ENCODE measurements at places on chromosomes 5 and 9.

DNA sequence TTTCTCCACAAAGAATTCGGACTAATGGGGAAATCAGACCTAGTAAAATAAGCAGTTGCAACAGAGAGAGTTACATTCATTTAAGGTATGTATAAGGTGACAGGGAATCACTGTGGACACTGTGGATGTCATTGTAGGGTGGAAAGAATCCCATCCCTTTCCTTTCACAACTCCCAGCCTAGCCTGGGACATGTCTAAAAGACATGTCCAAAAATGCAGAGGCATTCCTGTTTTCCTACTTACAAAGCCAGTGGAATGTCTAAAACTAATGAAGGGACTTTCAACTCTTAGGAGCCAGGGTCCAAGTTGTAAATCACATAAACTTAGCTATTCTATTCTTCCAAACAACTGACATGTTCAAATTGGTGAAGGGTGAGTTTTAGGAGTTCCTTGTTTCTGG, 511.0 kb downstream of the PRELID2 start:
- no peak for DNase-seq

GRCh38 chr9:4982721-4983482, 2.2 kb upstream of the JAK2 start:
- no peak for DNase-seq

- DNase-seq: peak; percentile 77
Observed at GRCh38 chr9:124941679-124942561, 1.0 kb upstream of the GOLGA1 start.

GRCh38 chr5:149795360-149795759, 65.2 kb downstream of the PPARGC1B start:
- DNase-seq: no peak

- DNase-seq: no peak
Observed at GRCh38 chr5:77129391-77129990, 42.4 kb upstream of the ZBED3 start.

GRCh38 chr9:1231998-1232919, 182.1 kb downstream of the DMRT2 start:
- no peak for DNase-seq

DNA sequence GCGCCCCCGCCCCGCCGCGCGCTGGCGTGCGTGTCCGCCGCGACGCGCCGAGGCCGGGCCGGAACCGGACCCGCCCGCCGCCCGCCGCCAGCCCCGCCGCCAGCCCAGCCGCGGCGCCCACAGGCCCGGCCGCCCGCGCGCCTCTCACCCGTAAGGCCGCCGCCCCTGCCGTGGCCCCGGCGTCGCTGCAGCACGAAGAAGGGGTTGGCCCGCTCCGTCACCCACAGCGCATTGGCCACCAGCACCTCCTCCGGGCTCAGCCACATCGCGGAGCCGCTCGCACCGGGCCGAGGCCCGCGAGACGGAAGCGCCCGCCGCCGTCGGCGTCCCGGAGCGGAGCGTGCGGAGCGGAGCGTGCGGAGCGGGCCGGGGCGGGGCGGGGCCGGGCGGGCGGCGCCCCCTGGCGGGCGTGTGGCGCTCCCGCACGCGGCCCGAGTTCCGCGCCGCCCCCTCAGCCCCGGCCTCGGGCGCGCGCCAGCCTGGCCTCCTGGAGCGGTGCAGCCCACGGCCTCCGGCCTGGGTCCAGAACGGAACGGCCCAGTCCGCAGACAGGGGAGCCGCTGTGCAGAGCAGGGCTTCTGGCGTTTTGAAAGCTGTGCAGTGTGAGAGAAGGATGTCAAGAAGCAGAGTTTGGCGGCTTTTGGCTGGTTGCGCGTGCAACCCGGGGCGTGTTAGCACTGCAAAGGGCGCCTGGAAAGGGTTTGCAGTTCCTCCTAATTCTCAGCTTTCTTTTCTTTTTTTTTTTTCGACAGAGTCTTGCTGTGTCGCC, at the start of gene TBC1D9B:
Gene TBC1D9B (minus strand): TSS at position 342 of the 769 bp plus-strand sequence. CDS start 76 bp downstream, at position 266.
- DNase-seq: peak; percentile 58

DNA sequence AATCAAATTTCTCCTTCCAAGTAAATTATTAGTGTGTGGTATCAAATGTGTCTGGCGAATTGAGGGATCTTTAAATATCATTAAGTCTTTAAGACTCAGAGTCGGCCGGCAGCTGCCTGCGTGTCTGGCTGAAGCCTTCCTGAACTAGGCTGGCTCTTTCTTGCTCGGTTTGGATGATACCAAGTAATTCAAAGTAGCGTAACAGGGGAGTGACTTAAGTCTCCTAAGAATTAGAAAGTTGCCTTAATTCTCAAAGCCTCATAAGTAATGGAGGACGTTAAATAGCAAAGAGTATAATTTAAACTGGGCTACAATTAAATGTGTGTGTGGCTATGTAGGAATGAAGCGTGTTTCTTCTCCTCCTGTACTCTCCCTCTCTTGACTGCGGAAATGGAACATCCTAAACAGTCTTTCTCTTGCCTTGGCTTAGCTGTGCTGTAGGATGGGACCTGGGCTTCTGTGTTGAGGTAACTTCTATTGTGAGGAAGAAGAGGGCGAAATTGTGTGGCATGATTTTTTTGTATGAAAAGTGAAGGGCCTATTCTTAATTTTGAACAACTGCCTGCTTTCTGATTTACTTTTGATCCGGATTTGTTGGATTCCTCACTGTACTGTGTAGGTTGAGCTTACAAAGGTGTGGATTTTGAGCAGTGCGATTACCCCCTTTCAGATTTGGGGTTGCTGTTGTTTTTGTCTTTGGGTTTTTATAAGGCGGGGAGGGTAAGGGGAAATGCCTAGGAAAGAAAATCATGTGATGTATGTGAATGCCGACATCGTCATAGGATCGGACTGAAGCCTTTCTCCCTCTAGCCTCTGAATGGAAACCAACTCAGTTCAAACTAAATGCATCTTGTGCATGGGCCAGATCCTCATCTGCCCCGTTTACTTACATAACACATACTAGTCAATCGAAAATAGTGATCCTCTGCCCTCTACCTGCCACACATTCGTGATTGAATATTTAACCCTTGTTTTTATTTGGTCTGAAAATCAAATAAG, 29.9 kb downstream of the CPEB4 start:
- peak; percentile 71 for DNase-seq

GRCh38 chr5:54021431-54022164, 288.8 kb downstream of the ARL15 start:
- DNase-seq: peak; percentile 49

DNA sequence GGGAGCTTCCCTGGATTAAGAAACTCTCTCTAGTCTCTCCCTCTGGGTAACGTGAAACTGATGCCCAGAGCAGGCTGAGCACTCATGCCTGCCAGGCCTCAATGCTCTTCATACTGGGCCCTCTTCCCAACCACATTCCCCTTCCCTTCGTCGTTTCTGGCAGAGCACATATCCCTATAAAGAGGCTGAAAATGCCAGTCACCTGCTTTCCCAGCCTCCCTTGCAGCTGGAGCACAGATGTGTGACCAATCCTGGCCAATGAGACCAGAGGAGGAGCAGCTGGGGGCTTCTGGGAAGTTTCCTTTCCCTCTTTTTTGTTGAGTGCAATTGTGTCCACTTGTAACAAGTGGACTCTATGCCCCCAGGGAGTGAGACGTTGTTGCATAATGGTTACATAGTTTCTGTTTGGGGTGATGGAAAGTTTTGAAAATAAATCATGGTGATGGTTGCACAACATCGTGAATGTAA, 30.2 kb upstream of the SMIM23 start:
- DNase-seq: no peak

DNA sequence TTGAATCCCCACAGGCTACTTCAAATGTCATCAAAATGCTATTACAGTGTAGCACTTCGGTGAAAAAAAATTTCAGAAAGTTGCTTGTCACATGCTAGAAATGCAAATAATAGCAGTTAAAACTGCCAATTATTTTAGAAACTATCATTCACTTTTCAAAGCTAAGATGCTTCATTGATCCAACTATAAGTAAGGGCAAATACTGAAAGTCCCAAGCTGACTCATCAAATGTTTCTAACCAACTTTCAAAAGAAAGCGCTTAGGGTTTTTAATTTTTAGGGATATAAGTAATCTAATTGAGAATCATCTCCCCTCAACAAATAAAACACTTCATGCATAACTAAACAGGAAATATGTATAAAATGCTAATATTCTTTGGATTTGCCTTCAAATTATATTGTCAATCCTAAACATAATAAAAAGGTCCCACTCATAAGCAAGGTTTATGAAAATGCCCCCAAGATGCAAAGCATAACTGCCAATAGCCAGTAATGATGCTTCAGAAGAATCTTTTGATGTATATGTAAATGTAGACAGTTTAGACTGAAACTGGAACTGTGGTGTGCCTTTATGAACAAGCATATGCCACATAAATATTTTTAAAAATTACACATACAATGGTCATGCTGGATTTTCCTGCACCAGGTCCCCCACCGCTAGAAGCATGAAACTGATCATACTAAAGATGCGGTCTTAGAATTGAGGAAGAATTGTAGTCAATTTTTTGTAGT, 12.2 kb downstream of the ACTL7A start:
- DNase-seq: no peak

- DNase-seq: no peak
Observed at GRCh38 chr5:22560147-22560546, 293.0 kb downstream of the CDH12 start.

GRCh38 chr9:98908897-98909634, 34.6 kb upstream of the COL15A1 start:
- no peak for DNase-seq

DNA sequence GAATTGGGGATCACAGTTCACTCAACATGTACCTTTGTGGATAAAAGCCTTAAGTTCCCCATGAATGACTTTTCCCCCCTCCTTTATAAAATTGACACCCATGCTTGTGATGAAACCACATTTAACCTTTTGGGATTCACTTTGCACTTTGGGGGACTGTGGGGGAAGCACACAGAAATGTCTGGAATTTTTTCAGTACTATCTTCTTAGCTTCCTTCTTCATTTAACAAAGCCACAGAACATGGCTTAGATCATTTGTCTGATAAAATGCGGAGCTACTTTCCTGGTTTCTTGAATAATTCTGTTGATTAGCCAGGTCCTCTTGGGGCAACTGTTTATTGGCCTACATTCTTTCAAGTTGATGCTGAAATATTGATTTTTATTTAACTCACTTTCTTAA, 29.9 kb downstream of the TNFSF15 start:
- DNase-seq: no peak

GRCh38 chr5:318341-318897, 3.1 kb upstream of the AHRR start:
- peak; percentile 41 for DNase-seq

GRCh38 chr5:170143091-170143490, 37.4 kb downstream of the FOXI1 start:
- no peak for DNase-seq

DNA sequence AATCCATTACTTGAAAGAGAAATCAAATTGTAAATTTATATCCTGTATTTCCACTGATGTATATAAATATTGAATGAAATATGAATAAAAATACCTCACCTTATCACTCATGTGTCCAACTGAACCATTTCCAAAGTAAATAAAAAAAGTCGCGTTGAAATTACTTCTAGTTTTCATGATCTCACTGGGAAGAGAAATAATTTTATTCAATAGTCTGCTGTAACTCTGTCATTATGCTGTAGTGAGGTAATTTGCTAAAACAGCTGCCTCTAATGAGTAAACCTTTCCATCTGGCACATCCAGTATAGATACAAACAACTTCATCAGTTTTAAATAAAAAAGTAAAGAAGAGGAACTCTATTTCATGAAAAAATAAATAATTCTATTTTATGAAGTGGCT, 611.5 kb downstream of the ZNF608 start:
- no peak for DNase-seq

DNA sequence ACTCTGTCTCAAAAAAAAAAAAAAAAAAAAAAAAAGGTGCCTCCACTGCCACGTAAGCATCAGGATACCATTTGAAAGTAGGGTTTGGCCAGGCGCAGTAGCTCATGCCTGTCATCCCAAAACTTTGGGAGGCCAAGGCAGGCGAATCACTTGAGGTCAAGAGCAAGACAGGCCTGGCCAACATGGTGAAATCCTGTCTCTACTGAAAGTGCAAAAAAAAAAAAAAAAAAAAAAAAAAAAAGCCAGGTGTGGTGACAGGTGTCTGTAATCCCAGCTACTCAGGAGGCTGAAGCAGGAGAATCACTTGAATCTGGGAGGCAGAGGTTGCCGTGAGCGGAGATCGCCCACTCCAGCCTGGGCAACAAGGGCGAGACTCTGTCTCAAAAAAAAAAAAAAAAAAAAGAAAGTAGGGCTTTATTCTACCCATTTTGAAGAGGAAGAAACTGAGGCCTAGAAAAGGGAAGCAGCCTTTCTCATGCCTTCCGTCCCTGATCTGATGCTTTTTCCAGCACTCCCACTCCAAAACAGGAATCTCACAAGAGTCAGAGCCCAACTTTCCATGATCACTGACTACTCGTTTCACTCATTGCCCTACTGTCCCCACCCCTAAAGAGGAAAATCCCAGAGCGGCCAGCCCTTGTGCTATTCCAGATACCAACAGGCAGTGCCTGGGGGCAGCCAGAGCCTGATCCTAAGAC, 16.3 kb upstream of the CCIN start:
- no peak for DNase-seq

- DNase-seq: peak; percentile 75
Observed at GRCh38 chr9:113403646-113404045, 2.6 kb upstream of the ALAD start.

GRCh38 chr5:128349044-128349858, 188.8 kb downstream of the FBN2 start:
- DNase-seq: no peak

- DNase-seq: no peak
Observed at GRCh38 chr5:88889189-88890069, 6.4 kb upstream of the MEF2C start.

DNA sequence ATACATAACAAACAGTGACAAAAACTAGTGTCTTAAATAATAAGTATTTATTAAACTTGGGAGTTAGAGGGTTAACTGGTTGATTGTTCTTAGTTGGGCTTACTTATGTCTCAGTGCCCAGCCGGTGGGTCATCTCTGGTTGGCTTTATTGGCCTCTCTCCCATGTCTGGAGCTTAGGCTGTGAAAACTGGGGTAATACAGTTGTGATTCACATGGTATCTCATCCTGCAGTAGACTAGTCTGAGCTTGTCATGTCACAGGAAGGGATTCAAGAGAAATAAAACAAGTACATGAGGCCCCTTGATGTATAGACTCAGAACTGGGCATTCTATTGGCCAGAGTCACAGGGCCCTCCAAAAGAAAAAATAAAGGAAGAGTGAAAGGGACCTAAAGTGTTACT, 466.4 kb upstream of the SMC2 start:
- no peak for DNase-seq

- no peak for DNase-seq
Observed at GRCh38 chr5:144864118-144864517, 693.4 kb downstream of the KCTD16 start.

GRCh38 chr5:138141734-138142133, 2.5 kb upstream of the NME5 start:
- no peak for DNase-seq

- no peak for DNase-seq
Observed at GRCh38 chr5:174552428-174552827, 172.0 kb upstream of the MSX2 start.

Data from HL-60 (cell line).